ENCODE measurements at places on chromosomes 6 and 20.

DNA sequence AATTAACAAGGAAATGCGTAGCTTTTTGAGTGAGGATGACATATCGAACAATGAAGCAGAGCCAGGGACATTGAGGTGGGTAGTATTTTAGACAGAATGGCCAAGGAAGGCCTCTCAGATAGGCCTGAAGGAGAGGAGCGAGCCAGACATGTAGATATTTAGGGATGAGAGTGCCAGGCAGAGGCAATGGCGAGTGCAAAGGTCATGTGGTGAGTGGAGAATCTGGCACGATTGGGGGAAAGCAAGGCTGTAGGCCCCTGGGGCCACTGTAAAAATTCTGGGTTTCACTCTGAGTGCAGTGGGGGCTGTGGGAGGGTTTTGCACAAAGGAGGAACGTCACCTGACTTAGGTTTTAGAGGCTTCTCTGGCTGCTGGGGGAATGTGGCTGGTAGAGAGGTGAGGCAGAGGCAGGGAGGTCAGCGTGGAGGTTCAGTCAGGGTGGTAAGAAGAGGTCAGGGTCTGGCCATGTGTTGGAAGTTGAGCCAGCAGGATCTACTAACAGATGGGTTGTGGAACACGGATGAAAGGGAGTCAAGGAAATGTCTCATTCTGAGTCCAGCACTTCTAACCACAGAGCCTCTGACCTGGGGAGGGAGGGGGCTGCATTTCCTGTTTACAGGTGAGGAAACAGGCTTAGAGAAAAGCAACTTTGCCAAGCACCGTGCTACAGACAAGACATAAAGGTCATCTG, 11.3 kb downstream of the SIRPA start:
- DNase-seq = no peak

GRCh38 chr6:83476971-83477370, 35.4 kb upstream of the PRSS35 start:
- no peak for DNase-seq

- no peak for DNase-seq
Measured at GRCh38 chr6:90343576-90343975, 46.9 kb upstream of the BACH2 start.

- DNase-seq = no peak
Measured at GRCh38 chr6:159313018-159313417, 143.8 kb downstream of the FNDC1 start.

GRCh38 chr6:147023581-147023980, 180.6 kb upstream of the STXBP5 start:
- no peak for DNase-seq

GRCh38 chr6:12014027-12014872, 2.1 kb downstream of the HIVEP1 start:
- no peak for DNase-seq

DNA sequence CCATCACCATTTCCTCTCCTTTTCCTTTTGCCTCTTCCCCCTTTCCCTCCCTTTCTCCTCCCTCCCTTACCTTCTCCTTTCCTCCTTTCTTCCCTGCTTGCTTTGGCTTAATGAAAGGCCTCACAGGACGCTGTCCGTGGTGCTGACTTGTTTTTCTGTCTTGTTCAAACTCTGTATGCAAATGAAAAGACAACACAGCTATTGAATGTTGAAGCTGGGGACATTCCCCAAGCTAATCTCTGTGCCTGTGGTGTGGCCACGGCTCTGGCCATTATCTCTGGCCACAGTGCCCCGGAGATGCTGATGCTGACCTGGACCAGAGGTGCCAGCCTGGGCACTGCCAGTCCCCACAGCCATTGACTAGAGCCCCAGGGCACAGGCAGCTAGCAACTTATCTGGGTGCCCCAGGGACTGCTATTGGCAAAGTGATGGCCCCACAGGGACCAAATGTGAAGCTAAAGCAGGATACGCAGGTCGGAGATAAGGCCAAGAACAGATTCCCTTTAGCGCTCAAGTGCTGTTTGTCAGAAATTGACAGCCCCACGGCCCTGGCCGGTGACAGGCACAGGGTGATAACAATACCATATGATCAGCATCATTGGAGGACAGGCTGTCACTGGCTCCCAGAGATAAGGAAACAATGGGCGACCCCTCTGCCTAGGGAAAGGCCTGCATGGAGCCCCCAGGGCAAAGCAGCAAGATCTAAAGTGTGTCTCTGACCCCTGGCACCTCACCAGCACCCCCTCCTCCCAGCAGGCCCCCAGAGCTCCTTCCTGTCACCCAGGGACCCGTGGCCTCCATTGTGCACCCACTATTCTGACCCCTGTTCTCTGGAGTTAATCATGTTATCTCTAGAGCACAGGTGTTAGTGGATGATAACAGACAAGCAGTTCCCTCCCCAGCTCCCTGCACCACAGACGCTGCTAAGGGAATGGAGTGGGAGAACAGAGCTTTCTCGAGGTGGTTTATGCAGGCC, 31.6 kb upstream of the SLC32A1 start:
- no peak for DNase-seq

DNA sequence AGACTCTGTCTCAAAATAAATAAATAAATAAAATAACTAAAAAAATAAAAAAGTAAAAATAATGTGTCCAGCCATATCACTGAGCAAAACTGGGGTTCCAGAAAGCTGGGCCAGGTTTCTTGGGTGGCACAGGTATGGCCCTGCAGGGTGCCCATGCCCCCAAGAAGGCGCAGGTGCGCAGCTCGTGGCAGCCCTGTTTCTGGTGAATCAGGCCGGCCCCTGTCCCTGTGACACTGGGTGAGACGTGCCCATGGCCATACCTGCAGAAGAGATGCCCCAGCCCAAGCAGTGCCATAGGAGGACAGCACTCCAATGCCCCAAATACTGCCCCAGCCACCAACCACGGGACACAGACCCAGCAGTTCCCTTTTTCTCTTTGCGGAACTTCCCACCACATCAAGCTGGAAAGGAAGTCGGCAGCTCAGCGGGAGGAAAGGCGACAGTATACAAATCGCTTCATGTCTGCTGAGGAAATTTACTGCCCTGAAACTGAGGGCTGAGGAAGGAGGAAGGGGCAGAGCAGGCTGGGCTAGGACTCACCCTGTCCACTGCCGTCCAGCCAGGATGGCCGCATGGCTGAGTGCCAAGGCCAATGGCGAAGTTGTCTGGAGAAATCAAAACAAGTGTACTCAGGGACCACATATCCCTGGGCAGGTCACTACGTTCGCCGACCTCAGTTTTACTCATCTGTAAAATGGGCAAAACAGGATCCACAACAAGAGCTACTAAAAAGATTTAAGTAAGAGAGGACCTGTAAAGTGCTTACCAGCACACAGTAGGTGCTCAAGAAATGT, 55.4 kb downstream of the PREX1 start:
- no peak for DNase-seq

GRCh38 chr6:163419413-163420288, 5.1 kb downstream of the QKI start:
- no peak for DNase-seq

DNA sequence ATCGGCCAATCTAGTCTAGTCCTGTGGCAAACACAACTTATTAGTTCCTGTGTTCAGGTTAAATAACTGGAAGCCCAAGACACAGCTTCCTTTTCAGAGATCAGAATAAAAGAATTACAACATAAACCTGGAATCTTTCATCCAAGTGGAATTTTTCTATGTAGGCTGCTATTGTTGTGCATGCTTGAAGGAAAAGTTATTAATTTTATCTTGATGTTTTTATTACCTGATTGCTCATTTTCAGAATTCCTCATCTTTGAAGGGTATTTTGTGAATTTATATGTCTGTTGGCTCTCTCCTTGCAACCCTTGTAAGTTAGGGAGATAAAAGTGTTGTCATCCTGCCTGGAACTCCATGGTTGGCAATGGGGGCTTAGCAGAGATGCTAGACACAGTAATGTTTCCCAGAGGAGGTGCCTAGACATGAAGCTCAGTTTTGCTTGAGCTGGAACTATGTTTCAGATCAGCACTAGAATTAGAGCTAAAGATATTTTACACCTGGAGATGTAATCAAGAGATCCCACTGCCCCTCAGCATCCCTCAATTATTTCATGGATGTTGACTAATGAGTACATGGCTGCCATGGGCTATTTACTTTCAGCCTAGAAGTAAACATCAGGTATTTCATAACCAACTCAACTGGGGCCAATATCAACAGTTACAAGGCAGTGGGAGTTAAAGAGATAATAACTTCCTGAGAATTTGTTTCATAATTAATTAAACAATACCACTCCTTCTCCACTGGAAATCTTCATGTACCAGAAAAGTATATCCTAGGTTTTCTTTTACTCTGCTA, 367.0 kb upstream of the MARCKS start:
- no peak for DNase-seq

GRCh38 chr6:169898788-169899480, 147.5 kb downstream of the ERMARD start:
- DNase-seq = no peak

DNA sequence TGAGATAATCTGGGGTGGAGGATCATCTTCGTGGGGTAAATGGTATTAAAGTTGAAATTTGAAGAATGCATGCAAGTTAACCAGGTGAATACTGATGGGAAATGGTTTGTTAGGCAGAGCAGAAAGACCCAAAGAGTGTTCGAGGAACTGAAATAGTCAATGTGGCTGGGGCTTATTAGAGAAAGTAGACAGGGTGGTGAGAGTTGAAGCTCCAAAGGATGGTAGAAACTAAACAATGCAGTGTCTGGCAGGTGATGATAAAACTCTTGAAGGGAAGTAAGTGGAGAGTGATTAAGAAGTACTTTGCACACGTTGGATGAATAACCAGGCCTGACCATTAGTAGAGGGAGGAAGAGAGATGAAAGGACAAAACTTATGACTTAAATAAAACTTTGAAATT, 39.8 kb upstream of the CENPW start:
- no peak for DNase-seq

DNA sequence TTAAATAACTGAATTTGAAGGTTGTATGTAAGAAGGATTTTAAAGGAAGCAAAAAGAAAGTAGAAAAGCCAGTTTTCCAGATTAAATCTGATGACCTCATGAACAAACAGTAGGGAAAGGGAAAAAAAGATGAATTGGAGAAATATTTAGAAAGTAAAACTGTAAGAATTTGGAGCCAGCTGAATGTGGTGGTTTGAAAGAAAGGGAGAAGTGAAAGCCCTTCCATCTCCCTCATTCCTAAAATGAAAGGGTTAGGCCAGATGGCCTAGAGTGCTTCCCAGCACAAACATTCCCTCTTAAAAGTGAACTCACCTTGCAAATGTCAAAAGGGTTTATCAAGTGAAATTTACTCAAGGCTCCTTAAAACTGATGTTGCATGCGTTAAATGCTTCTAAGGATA, 139.3 kb upstream of the COL21A1 start:
- no peak for DNase-seq

DNA sequence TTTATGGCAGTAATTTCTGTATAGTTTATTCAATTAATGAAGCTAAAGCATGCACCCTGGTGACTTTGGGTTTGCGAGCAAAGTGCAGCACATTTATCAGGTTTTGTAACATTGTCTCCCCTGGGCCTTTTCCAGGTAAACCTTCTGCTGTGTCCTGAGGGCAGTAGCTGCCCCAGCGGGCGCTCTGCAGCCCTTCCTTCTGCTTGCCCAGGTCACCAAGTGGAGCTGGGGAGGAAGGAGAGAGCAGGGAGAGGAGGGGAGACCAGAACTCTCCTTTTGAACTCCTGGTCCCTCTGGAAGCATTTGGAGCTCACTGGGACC, 145.6 kb downstream of the DLL1 start:
- no peak for DNase-seq

DNA sequence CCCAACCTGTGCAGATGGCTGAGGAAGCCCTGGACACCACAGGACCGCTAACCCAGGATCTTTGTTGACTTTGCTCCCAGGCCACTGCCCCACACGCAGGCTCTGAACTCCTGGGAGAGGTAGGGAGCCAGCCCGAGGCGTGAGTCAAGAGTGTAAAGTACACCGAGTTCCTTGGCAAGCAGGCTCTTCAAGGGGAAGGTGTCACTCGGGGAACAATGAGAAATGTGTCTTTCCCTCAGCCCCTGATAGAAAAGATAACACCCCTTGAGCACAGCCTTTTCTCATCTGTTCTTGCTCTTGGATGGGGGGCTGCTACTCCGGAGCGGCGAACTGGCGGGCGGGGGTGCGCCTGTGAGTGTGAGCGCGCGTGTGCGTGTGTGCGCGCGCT, 472 bp upstream of the EDN3 start:
- no peak for DNase-seq

GRCh38 chr20:45339084-45339483, 9.1 kb downstream of the SDC4 start:
- no peak for DNase-seq

DNA sequence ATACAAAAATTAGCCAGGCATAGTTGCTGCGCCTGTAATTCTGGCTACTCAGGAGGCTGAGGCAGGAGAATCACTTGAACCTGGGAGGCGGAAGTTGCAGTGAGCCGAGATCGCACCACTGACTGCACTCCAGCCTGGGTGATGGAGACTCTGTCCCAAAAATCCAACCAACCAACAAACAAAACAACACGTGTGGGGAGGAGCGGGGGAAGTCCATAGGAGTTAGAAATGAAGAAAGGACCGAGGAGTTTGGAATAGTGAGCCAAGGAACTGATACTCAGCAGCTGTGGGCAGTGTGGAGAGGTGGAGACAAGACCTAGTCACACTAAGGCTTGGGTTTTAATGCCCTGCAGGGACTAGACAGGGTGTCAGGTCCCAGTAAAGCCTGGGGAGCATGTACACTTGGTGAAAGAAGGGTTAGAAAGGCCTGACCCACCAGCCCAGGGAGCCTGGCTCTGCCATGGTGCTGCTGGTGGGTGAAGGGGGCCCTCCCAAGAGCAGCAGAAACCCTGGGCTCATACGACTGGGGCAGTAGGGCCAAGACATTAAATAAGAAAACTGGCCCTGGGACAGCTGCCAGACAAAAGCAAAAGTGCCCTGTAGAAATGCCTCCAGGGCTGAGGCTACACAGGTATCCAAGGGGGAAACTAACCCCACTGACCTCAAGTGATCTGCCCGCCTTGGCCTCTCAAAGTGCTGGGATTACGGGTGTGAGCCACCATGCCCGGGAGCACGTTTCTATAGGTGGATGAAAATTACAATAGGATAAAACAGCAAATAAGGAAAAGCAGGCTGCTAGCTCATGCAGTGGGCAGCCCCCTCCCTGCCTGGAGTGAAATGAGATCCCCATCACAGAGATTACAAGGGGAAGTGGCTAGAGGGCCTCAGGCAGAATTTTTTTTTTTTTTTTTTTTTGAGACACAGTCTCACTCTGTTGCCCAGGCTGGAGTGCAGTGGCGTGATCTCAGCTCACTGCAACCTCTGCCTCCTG, 58.0 kb downstream of the MYH7B start:
- DNase-seq = no peak

DNA sequence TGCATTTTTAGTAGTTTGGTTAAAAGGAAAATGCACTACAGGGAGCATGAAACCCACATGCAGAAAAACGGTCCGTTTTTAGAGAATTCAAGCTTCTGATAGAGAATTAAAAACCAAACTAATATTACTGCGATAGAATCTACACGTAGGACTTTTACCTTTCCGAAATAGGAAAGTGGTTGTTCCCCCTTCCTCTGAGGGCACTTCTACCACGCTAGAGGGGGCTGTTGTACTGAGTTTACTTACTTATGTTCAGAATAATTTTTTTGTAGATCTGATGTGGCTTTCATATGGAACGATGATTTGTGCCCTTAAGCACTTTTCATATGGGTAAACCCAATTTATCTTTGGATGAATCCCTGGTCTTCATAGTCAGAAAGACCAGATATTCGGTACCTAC, 264.3 kb upstream of the PLN start:
- DNase-seq = peak; percentile 12
